ENCODE measurements at places on chromosomes 6 and 20. TPM values are rescaled to one million over a fixed set of nuclear protein-coding genes. Genes with fewer than 3 reads are reported as not detected.

Gene SLC32A1
- polyA plus RNA-seq: not detected

GRCh38 chr6:3355358-3356055 is 96.8 kb downstream of the PSMG4 start:
- DNase-seq: no peak

DNA sequence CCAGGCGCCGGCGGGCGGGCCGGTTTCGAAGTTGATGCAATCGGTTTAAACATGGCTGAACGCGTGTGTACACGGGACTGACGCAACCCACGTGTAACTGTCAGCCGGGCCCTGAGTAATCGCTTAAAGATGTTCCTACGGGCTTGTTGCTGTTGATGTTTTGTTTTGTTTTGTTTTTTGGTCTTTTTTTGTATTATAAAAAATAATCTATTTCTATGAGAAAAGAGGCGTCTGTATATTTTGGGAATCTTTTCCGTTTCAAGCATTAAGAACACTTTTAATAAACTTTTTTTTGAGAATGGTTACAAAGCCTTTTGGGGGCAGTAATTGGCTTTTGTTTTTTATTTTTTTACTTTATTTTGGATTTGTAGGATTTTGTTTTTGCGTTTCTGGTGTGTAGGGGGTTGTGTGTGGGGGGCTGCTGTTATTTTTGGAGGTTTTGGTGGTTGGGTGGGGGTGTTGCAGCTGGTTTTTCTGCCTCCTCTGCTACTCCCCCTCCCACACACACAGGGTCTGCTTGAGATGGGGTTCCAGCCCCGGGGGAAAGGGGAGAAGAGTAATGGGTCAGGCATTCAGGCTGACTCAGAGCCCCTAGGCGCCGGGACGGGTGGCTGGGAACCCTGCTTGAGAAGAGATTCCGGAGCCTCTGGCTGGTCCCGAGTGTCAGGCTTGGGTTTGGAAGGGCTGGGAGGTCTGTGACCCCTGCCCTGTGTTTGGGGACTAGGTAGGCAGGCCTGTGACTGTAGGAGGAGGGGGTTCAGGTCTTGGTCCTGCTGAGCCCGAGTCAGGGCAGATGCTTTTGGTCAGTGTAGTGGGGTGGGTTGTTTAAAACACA is 2.0 kb downstream of the CEBPB start:
- no peak for DNase-seq

DNA sequence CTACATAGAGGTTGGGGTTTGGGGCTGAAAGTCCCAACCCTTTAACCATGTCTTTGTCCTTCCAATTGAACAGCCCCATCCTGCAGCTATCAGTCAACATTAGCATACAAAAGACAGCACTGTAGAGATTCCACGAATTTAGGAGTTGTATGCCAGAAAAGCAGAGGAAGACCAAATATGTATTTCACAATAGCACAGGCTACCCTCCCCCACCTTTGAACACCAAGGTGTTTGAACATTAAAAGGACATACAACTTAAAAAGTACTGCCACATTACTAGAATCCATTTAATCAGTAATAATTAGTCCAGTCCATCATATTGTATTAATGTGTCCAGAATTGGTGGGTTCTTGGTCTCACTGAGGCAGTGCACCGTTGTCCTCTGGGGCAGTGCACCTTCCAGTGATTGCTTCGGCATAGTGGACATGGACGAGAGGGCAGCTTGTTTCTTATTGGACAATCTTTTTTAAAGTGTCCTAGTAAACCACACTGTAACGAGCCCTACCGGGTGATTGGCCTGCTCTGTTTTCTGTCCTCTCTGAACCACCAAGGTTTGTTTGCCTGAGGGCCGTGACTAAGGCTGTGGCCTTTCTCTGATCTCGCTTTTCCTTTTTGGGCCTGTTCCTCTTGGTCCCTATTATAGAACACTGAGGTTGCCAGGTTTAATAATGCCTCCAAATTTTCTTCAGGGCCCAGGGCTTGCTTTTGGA is 36.4 kb downstream of the GSTA4 start:
- no peak for DNase-seq

DNA sequence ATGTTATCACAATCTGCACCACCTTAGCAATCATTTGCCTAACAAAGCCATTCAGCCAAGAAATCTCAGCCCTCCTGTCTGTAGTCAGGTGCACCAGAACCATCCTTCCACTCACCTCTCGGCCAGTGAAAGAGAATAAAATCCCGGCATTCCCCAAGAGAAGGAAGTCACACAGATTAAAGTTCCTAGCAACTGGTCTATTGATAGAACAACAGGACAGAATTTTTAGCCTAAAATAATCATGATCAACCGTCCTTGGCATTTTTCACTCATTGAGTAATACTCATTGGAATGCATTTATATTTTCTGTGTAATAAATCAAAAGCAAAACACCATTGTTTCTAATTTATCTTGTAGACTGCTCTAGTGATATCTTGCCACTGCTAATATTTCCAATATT is 85.7 kb upstream of the CDH4 start:
- DNase-seq: no peak

GRCh38 chr6:72267470-72267869 is 354.4 kb upstream of the KCNQ5 start:
- no peak for DNase-seq

GRCh38 chr6:41523915-41524633 is 22.1 kb upstream of the FOXP4 start:
- DNase-seq: no peak

DNA sequence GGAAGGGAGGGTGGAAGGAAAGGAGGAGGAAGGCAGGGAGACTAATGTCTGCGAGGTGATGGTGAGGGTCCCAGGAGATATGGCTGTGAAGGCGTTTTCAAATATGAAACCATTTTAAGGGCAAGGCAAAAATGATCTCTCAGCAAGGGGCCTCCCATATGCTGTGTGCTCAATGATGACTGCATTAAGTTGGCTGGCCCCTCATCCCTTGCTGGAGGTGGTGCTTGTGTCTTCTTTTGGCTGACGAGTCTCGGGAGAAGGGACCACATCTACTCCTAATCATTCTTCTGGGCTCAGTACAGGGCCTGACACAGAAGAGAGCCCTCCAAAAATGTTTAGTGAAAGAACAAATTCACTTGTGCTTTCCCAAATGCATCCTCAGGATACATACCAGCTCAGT is 23.0 kb upstream of the MRPS18A start:
- no peak for DNase-seq

Gene FOXQ1
- 0.31 TPM for polyA plus RNA-seq

DNA sequence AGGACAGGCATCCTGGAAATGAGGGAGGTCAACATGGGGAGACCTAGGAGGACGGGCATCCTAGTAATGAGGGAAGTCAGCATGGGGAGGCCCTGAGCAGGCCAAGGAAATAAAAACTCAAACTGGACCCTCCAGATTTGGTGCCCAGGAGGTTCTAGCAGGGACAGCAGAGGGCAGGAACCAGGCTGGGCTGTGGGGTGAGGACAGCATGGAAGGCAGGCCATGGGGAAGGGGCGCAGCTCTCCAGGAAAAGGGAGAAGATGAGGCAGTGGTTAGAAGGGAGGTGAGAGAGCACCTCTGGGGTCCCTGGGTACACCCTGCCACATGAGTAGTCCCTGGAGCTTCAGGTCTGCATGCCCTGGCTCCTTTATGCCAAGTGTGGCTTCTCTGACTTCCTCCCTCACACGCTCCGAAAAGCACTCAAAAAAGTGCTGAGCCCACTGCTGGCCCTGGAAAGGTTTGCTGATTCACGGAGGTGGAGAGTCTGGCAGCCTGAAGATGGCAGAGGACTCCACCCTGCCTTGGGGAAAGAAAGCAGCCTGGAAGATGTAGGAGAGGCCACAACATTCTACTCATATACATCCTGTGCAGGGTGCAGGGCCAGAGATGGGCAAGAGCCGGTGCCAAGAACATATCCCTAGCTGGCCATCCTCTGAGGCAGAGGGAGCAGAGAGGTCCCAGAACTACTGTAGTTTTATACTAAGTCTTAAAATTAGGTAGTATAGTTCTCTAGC is 154.9 kb downstream of the MRPL14 start:
- no peak for DNase-seq

DNA sequence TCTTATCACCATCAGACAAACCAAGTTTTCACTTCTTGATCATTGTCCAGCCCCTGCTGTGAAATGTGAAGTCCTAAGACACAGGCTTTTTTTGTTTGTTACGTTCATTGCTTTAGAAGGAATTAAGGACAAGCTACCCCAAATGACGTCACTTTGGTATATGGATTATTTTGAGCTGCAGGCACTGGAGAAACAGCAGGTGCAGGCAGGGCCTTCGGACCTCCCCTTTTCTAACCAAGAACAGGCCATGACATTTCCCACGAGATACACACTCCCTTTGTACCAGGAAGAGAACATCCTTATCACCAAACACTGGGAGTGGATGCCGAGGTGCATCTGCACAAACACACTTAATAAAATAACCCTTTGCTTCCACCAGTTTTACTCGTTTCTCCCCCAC is 418.0 kb upstream of the SULF2 start:
- no peak for DNase-seq

- DNase-seq: peak; percentile 87
Observed at GRCh38 chr20:8223091-8223870, 91.2 kb downstream of the PLCB1 start.

GRCh38 chr6:106253172-106253571 is 72.4 kb downstream of the ATG5 start:
- peak; percentile 67 for DNase-seq

Gene CLVS2
- polyA plus RNA-seq: under 0.01 TPM

DNA sequence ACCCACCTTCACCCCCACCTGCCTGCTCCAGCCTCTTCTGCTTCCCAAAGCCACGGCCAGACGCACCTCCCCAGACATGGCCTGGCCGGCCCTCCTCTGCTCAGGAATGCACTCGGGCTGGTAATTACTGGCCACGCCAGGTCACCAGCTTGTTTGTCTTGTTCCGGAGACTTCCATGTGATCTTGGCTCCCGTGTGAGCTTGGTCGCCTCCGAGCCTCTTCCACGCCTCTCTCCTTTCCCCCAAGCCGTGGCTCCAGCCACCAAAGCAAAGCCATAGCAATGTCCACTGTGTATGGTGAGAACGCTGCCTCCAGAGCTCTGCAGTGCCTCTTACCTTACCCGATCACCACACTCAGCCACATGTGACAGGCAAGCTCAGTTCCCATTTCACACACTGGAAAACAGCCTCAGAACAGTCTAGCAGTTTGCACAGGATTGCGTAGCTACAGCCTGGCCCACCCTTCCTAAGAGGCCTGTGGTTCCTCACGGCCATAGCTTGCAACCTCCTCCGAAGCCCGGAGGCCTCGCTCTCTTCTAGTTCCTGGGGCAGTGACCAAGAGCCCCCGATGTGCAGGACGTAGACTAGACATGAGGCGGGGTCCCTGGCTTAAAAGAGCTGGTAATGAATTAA is 48.1 kb upstream of the AFDN start:
- no peak for DNase-seq

DNA sequence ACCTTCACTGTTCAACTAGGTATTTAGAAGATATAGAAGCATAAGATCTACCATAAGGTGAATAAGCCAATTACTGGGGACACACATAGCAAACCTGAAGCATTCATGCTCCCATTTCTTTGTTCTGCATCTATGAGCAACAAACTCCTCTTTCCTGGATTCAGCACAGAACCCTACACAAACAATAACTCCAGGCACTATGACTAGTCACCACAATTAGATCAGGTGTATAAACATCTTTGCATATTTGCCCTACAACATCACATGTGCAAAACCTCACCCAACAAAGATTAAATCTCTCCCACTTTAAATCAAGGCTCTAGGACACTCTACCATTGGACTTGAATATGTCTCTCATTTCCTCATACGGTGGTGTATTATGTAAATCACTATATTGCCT is 652.3 kb downstream of the EPHA7 start:
- DNase-seq: no peak

DNA sequence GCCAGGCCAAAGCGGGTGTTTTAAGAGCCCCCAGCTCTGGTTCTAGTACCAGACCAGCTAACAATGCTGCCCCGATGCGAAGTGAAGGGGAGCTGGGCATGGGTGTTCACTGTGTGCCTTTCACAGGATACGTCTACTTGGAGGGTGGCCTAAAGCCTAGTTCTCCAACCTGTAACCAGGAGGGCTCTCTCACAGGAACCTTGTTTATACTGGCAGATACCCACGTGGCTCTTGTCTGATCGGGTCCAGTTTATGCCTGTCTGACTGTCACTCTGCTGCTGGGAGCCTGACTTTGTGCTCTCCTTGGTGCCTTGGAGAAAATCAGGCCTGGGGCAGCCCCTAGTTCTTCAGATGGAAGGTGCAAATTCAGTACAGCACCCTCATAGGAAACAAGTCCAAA is 60.2 kb upstream of the RNF144B start:
- DNase-seq: no peak

DNA sequence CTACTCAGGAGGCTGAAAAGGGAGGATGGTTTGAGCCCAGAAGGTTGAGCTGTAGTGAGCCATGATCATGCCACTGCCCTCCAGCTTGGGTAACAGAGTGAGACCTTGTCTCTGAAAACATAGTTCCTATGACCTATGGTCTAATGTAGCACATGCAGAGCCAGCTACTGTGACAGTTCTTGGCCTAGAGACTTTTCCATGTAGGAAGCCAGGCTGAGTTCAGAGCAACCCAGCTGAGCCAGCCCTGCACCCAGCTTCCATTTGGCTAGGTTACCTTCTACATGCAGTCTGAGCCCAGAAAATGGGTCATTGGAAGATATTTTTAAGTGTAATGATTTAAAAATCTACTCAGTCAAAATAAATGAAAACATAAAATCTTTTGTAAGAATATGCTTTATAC is 92.8 kb downstream of the FNDC1 start:
- DNase-seq: no peak

DNA sequence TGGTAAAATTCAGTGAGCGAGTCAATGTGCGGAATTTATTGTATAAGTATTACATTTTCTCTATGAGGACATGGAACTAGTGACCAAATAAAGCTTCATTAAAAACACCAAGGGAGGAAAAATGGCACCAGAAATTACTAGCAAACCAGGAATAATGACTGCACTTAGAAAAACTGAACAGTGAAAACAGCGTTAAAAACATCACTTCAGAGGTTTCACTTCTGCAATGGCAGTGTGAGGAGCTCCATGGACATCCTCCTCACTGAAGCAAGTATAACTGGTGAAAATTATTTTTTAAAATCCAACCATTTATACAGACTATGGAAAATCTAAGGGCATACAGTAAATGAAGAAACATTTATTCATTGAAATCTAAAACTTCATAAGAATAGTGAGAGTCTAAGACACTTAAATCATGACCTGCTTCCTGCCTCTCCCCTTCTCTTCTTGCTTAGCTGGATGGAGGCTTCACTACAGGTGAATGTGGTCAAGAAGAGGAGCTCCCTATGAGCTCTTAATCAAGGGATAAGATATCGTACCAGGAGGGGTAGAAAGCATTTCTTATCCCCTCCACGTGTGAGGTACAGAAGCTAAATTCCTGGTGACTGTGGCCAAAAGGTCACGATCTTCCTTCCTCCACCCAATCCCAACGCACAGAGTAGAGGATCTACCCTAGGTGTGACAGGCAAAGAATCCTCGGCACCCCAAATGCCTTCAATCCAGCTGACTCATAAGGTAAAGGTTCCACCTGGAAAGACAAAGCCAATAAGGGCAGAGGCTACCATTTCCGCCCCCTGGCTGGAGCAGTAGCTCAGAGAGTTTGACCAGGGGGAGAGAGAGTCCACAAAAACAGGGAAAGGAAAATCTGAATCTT is 12.3 kb upstream of the ASF1A start:
- DNase-seq: no peak

- DNase-seq: no peak
Observed at GRCh38 chr6:5054245-5054873, 30.8 kb upstream of the PPP1R3G start.

GRCh38 chr6:139732451-139732850 is 358.0 kb upstream of the CITED2 start:
- DNase-seq: no peak

- no peak for DNase-seq
Observed at GRCh38 chr6:52605610-52606185, 28.8 kb upstream of the TRAM2 start.

- no peak for DNase-seq
Observed at GRCh38 chr20:9485614-9486340, 28.6 kb upstream of the LAMP5 start.
